ENCODE measurements at places on chromosomes 6 and 20.

GRCh38 chr6:138105880-138106664 lies 1.1 kb downstream of the PERP start:
- no peak for DNase-seq

- DNase-seq, result no peak
These were observed 20.8 kb upstream of the GMDS start for GRCh38 chr6:2266031-2266795.

- no peak for DNase-seq
These were observed 46.6 kb downstream of the UBR2 start for GRCh38 chr6:42610416-42610815.

DNA sequence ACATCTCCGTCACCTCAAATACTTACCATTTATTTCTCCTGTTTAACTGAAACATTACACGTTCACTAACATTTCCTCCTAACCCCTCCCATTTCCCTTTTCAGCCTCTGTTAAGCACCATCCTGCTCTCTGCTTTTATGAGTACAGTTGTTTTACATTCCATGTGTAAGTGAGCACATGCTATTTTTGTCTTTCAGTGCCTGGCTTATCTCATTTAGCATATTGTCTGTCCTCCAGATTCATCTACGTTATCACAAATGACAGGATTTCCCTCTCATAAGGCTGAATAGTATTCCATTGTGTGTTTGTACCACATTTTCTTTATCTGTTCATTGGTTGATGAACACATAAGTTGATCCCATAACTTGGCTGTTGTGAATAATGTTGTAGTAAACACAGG lies 22.7 kb downstream of the TAF11 start:
- no peak for DNase-seq

GRCh38 chr6:97422171-97422570 lies 139.2 kb upstream of the MMS22L start:
- DNase-seq, result no peak

- no peak for DNase-seq
These were observed 26.1 kb upstream of the C20orf204 start for GRCh38 chr20:64009811-64010387.

DNA sequence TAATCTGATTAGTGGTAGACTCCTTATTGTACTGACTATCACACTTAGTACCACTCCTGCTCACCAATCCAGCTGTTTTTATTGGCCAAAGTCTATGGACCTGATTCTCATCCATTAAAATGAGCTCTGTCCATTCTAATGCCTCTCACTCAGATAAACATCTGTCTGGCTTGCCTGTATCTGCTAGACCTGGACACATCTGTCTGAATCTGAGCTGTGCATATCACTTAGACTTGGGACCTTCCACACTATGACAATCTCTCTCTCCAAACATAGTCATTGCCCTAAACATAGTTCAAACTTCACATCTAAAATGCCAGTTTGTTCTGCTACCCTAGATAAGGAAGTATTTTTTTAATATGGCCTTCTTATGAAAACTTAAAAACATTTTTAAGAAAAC lies 92.6 kb downstream of the CENPW start:
- no peak for DNase-seq

DNA sequence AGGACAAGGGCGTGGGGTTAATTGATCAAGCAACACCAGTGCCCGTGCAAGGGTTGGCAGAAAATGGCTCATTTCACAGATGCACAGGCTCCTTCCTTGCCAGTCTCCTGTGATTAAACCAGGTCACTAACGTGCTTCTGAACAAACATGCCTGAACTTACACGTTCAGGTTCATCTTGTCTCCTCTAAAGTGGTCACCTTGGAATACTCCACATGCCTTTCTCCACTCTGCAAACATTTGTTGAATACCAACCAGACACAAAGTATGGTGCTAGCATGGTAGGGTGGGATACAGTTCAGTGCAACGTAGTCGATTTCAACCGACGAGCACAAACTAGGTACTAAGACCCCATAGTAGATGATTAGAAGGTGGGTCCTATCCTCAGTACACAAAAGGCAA lies 72.6 kb upstream of the PTPRT start:
- DNase-seq, result no peak

- DNase-seq, result no peak
These were observed 6.8 kb downstream of the TFAP2B start for GRCh38 chr6:50825375-50826036.

- DNase-seq, result peak; percentile 3
These were observed 250.9 kb upstream of the RREB1 start for GRCh38 chr6:6856538-6857523.

GRCh38 chr6:80457439-80457933 lies 351.0 kb downstream of the BCKDHB start:
- DNase-seq, result no peak

DNA sequence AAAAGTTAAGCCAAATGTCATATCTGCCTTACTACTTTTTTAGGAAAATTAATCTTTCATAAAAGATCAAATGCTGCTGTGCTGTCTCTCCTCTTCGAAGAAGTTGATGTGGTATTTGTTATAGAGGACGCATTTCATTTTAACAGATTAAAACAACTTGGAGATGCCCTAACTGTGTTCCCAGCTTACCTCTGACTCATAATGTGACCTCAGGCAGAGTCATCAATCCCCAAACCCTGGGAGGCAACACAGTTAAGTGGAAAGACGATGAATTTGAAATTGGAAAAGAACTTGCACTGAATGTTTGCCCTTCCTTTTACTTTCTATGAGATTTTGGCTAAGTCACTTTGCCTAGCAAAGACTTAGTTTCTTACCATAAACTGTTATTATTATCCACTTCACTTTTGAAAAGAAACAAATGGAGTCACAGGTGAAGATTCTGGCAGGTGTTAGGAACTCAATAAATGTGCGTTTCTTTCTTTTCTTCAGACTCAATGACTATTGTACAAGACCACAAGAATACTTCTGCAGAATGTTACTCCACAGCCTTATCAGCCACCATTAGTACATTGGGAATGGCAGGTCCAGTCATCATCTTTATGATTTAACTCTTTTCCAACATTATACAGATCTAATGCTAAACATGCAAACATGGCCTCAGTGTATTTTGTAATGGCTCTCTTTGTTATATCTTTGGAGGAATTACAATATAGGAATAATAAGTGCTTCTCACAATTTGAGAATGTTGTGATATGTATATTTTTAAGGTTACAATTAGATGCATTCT lies 102.6 kb downstream of the COL21A1 start:
- no peak for DNase-seq

DNA sequence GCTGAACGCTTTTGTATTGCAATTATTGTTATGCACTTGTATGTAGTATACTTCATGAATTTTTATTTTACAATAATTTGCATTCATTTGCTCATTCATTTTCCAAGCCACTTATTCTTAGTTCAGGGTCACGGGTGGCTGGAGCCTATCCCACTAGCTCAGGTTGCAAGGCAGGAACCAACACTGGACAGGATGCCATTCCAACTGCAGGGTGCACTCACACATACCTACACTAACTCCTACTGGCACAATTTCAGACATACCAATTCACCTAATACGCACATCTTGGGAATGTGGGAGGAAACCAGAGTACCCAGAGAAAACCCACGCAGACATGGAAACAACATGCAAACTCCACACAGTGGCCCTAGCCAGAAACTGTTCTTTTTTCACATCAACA lies 61.8 kb downstream of the LMBRD1 start:
- no peak for DNase-seq

DNA sequence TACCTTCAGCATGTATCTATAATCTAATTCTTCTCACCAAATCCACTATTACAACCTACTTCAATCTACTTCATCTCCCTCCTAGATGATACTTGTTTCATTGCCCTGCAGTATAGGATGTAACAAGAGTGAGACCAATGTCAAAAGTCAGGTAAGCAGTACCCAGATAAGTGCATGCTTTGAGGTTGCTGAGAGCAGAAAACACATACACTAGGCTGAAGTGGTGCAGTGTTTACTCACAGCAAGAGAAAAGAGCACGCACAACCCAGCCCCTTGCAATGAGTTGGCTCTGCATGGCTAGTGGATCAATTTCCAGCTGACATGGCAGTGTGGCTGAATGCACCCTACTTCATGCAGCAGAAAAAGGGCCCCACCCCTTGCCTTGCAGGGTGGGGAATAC lies 199.9 kb downstream of the EPHA7 start:
- DNase-seq, result no peak

- DNase-seq, result no peak
These were observed 27.1 kb upstream of the TOP1 start for GRCh38 chr20:41001497-41001896.

DNA sequence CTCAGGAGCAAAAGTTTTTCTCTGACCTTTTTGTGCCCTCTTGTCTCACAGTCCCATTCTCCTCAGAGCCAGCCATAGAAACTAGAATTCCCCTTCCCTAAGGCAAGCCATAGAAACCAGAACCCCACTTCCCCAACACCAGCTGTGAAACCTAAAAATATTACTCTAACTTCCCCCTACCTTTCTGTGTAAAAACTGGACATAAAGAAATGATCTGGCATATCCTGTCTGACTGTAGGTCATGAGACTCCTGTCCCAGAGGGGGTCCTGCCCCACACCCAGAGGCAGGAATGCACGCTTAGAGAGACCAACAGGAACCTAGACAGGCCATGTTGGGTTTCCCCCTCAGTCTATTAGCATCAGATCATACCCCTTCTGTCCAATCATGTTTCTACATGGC lies 140.6 kb upstream of the SLC22A16 start:
- DNase-seq, result no peak

DNA sequence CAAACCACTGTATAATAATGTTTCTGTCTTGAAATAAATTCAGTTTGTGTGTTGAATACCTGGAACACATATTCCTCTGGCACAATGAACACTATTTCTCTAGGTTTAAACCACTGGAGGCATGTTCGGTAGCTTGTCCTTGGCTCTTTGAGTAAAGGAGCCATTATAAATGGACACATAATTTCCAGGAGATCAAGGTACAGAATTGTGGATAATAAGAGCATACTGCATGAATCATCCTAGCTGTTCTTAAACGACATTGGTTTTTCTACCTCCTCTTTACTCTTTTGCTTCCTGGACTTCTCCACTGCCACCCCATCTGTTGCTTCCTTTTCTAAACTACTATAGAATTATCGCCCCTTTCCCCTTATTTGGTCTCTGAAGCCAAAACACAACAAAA lies 1.2 kb downstream of the CENPW start:
- DNase-seq, result no peak

DNA sequence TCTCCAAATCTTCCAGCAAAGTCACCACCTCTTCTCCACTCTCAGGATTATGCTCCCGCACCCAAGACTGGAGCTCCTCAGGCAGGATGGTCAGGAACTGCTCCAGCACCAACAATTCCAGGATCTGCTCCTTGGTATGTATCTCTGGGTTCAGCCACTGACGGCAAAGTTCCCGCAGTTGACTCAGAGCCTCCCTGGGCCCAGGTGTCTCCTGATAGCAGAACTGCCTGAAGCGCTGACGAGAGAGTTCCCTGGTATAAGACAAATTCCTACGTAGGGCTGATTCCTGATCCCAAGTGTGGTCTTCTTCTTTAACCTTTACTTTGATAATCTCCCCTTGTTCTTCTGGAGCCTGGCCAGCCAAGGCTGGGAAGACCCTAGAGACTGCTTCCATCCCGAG lies 60.6 kb downstream of the GPX5 start:
- DNase-seq, result no peak

GRCh38 chr6:8182902-8183665 lies 80.7 kb upstream of the EEF1E1 start:
- DNase-seq, result no peak

- no peak for DNase-seq
These were observed 169.9 kb downstream of the QRSL1 start for GRCh38 chr6:106799031-106799894.

GRCh38 chr6:79802657-79803300 lies 144.6 kb downstream of the ELOVL4 start:
- no peak for DNase-seq

- no peak for DNase-seq
These were observed 194.3 kb upstream of the MARCKS start for GRCh38 chr6:113662688-113663333.

DNA sequence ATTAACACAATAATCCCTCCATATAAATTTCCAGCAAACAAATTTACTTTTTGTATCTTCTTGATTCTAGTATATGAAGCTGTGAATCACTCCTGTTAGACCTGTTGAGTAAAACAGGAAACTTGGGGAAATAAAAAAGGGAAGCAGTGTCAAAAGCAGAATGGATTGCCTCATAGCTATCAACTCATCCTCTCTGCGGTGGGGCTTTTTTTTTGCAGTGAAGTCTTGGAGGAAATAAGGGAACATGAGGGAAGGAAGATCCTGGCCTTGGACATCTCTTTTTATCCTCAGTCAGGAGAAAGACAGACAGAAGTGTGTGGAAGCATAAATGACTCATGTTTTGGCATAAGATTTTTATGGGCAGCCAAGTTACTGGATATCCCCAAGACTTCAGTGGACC lies 332.5 kb downstream of the TFAP2A start:
- no peak for DNase-seq

GRCh38 chr6:161038229-161039031 lies 46.9 kb downstream of the MAP3K4 start:
- no peak for DNase-seq

GRCh38 chr20:46063151-46063550 lies 26.6 kb downstream of the NCOA5 start:
- DNase-seq, result no peak

GRCh38 chr6:52491203-52492069 lies 71.3 kb downstream of the EFHC1 start:
- DNase-seq, result no peak

DNA sequence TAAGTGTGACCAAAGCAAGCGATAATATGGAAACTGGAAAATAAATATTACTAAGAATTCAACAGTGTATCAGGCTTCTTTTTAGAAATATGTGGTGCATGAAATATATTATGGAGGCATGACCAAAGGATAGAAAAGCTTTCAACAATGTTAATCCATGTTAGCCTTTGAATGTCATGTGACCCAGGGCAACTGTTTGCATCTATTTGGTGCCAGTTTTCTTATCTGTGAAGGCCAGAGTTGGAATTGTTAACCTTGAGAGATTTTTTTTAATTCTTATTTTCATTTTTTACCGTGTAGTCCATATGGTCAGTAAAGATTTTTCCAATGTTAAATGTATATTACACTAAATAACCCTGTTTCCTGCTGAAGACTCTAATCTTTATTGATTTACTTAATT lies 411.1 kb downstream of the BCKDHB start:
- DNase-seq, result no peak

DNA sequence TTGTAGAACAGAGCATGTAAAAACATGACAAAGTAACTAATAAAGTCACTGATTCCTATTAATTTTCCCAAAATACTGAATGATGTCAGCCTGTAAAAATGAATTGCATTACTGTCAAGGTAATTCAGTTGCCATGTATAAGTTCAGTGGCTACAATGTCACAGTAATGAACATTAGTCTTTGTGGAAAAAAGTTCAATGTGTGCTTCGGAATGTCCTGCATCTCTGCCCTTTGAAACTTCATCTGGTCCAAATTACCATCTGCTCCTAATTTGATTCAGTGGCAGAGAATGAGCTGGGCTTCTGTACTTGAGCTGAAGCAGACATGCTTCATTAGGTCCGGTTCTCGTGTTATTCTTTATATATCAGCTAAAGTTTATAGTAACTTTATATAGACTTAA lies 567.4 kb downstream of the COL12A1 start:
- no peak for DNase-seq

DNA sequence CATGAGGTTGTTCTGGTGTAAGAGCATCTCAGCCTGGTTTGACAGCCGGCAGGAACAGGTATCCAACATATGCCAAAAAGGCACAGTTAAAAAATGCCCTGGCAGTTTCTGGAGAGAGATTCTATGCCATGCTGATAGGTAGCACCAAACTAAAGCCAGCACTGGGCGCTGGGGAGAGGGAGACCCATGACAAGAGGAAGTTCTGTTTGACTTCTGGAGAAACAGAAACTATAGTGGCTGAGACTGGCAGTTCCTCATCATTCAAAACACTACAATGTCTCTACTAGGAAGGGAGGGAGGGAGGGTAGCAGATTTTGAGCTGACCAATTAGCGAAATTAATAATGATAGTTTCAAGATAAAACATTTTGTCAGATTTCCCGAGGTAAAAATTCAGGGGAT lies 174.1 kb downstream of the ADAT2 start:
- no peak for DNase-seq

Data from activated naive CD4-positive, alpha-beta T cell (primary cell).